ENCODE measurements at places on chromosomes 1 and 21.

DNA sequence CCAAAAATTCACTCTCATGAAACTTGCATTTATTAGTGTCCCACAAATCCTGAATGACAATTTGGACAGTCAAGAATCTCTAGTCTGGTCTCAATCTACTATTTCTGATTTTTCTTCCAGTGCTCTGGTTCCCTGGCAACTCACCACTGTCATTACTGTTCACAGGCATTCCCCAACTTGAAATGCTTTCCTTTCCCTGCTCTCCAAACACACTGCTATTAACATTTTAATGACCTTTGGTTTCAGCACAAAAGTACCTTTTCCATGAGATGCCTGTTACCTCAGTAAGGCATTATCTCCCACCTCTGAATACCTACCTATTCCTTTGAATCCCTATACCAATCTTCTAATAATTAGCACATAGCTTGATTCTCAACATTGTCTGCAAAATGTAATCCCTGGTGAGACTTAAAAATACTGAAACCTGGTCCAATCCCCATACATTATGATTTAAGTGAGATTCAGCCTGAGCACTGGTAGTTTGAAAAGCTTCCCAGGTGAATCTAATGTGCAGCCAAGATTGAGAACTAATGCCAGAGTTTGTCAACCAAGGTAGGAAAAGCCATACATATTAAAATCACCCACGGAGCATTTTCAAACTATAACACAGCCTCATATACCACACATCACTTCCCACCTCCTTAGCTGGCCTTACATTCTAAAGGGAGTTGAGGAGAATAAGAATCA is 11.7 kb upstream of the ANGPTL3 start:
- DNase-seq, result no peak

DNA sequence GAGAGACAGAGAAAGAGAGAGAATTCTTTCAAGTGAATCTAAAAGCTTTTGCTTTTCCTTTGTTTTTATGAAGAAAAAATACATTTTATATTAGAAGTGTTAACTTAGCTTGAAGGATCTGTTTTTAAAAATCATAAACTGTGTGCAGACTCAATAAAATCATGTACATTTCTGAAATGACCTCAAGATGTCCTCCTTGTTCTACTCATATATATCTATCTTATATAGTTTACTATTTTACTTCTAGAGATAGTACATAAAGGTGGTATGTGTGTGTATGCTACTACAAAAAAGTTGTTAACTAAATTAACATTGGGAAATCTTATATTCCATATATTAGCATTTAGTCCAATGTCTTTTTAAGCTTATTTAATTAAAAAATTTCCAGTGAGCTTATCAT is 117.6 kb downstream of the PTPRC start:
- DNase-seq, result no peak

- no peak for DNase-seq
Measured at GRCh38 chr1:209456878-209457277, 126.6 kb upstream of the CAMK1G start.

DNA sequence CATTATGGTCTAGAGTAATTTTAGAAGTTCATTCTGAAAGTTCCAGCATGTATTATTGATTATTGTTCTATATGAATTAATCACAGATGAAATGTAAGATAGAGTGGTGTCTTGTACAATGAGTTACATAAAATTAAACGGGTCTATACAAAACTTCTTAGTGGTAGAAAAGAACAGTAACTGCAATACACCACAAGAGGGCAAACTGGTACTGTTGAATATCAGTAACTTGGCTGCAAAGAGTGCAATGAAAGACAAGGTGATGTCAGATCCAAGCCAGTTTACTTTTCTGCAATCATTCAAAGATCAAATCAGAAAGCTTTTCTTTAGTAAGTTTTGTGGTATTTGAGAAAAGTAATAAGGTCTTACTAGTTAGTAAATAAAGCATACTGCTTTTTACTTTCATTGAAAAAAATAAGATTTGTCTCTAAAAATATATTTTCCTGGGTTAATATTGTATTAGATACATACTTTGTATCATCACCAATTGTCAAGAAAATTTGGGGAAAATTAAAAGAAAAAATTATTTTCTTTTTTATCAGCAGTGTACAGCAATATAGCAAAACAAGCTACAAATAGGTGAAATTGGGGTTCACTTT is 66.4 kb upstream of the BTG3 start:
- DNase-seq, result no peak

DNA sequence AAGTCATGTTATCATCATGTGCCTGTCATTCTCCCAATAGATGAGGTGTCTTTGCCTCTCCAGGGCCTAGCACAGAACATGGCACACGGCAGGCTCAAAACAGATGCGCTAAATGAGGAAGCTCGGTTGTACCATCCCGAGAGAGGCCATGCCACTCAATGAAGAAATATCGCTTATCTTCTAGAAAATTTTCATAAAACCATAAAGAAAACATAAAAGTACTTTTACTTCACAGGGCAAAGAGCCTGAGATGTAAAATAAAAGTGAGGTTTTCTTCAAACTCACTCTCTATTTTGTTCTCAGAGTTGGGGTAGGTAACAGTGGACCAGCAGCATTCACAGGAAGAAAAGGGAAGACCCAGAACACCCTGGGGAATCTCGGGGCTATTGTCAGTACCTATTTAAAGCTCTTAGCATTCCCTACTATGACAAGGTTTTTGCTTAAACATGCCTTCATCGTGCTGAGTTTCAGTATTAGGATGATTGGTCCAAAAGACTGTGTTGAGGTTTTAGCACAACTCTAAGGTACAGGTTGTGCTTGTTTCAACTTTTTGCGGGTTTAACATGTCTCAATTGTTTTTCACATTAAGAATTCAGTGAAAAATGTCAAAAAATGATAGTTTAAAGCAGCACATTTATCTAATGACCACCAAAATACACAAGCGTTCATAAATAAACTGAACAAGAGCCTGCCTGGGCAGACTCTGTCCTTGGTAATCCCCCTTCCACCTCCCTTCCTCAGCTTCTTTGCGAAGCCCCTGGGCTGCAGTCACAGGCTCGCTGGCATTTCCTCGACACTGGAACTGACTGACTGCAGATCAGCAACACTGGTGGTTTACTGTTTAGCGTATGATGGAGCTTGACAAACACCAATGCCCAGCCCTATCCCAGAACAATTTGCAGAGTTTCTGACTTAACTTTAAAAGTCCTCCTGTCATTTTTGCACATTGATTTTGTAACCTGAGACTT is 55.6 kb downstream of the COQ8A start:
- DNase-seq, result no peak

DNA sequence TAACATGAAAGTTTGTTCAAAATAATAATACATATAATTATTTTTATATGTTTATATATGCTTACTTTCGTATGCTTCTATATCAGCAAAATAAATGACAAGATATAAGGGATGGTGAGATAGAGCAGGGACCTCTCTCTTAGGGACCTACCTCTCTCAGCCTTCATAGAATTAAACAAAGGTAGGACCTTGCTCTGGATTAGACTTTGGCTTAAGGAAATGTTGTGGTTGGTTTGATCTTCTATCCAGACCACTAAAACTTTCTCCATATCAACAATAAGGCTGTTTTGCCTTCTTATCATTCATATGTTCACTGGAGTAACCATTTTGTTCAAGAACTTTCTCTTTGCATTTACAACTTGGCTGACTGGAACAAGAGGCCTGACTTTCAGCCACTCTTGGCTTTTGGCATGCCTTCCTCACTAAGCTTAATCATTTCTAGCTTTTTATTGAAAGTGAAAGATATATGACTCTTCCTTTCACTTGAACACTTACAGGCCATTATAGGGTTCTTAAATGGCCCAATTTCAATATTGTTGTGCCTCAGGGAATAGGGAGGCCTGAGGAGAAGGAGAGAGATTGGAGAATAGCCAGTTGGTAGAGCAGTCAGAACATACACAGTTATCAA is 14.4 kb downstream of the FRRS1 start:
- no peak for DNase-seq

DNA sequence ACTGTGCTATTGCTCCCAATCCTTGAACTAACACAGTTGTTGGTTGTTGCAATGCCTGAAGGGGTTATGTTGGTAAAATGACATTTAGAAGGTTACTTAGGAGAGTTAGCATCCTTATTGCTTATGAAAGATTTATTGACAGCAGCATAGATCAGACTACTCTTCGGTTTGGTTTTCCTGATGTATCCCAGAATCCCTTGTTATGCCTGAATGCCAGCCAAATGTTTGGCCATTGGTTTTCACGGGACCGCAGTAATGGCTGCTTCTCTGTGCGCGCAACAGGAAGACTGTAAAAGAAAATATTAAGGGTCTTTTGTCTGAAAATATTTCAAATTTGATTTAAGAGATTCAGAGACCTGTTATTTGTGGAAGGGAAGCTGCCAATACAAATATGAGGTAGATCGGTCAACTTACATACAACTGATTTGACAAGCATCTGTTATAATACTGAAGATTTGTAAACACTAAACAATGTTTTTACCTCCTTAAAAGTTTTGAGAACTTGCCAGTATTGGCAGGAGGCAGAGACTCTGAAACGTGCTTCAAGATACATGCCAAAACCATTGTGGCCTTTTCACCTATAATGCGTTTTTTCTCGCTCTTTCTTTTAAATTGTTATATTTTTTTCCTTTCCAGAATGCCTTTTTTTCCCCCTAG is 8.3 kb downstream of the NFIA start:
- DNase-seq, result no peak

DNA sequence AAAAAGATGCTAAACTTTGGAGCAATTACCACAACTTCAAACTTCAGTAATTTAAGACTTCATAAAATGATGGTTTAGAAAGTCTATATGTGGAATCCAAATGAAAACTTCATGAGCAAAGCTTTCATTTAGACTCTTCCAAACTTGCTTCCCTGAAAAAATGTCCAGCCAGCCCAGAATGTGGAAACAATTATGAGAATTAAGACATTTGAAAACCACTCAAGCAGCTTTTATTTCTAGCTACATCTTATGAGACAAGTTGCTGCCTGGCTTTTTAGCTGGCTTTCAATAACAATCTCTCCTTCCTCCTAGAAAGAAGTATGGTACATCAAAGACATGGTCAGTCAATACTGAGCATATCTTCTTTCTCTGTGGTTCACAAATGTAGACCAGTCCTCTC is 21.8 kb downstream of the LPAR3 start:
- no peak for DNase-seq

DNA sequence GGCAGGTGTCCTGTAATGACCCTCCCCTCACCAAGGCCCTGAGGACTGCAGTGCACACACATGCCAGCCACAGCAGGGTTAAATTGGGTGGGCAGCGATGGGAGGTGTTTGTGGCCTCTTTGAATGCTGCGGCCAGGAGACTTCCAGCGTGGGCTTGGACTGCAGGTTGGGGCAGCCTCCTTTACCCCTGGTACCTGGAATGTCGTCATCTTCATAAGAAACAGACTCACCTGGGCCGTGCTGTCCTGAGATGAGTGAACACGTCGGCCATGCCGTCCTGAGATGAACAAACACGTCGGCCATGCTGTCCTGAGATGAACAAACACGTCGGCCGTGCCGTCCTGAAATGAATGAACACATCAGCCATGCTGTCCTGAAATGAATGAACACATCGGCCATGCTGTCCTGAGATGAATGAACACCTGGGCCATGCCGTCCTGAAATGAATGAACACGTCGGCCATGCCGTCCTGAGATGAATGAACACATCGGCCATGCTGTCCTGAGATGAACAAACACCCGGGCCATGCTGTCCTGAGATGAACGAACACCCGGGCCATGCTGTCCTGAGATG is 50.1 kb upstream of the COL6A1 start:
- no peak for DNase-seq

DNA sequence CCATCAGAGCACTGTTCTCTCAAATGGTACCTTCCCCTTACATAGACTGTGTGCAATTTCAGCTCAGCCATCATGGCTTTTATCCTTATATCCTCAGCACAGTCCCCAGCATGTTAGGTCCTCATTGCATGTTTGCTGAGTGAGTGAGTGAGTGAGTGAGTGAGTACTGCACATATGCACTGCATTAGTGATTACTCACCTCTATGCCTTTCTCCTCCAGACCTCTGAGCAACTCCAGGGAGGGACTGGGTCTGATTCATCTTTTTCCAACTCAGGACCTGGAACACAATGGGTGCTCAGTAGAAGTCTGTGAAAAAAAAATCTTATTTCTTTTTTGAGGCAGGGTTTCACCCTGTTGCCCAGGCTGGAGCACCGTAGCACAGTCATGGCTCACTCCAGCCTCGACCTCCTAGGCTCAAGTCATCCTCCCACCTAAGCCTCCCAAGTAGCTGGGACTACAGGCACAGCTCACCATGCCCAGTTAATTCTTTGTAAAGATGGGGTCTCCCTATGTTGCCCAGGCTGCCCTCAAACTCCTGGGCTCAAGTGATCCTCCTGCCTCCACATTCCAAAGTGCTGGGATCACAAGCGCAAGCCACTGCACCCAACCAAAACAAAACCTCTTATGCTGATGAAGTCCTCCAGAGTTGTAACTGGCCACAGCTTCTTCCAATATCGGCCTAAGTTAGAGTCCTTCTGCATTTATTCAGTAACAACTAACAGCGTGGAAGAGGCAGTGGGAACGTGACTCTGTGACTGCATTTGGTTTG is 23.7 kb downstream of the RNU5D-1 start:
- DNase-seq, result no peak

DNA sequence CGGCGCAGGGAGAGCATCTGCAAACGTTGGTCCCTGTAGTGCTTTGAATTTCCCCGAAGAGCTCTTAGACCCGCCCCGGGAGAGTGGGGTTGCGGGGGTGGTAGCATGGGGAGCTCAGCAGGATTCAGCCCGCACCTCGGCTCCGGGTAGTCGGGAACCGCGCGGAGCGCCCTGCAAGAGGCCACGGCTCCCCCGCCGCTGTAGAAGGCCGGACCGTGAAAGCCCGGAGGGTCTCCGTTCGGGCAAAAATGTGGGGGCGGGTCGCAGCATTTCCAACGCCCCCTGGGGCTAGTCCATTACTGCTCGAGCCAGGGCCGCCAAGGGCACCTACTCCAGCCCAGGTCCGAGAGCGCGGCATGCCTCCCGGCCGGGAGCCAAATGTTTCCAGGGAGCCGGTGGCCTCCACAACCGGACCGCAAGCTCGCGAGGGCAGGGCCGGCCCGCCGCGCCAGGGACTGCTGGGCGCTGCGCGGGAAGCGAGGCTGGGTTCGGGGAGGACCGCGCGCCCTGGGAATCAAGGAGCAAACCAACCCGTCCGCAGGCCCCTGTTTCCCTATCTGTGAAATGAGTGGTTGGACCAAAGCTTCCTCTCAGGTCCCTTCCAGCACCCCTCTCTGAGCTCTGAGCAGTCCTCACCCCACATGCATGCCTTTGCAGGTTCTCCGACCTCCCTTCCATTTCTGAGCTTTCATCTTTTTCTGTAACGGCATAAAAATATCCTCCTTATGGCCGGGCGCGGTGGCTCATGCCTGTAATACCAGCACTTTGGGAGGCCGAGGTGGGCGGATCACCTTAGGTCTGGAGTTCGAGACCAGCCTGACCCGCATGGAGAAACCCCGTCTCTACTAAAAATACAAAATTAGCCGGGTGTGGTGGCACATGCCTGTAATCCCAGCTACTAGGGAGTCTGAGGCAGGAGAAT is 775 bp upstream of the TMEM63A start:
- DNase-seq, result no peak

DNA sequence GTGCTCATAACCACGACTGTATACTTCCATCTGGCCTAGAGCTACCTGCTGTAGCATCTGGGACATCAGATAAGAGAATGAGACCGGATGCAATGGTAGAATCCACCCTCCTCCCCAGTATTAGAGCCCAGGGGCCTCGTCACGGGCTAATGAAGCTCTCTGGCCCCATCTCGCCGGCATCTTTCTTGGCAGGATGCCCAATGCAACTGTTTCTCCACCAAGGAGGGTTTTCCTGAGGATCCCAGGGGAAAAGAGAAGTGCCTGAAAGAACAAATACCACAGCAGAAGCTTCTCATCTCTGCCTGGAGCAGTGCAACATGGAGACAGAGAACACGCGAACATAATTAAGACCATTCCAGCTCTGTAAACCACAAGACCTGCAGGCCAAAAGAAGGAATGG is 80.0 kb downstream of the VWA5B1 start:
- no peak for DNase-seq
